ENCODE measurements at places on chromosomes 11 and 22. TPM values are rescaled to one million over a fixed set of nuclear protein-coding genes. Genes with fewer than 3 reads are reported as not detected.

Gene VPREB3
- total RNA-seq: 4.4 TPM

DNA sequence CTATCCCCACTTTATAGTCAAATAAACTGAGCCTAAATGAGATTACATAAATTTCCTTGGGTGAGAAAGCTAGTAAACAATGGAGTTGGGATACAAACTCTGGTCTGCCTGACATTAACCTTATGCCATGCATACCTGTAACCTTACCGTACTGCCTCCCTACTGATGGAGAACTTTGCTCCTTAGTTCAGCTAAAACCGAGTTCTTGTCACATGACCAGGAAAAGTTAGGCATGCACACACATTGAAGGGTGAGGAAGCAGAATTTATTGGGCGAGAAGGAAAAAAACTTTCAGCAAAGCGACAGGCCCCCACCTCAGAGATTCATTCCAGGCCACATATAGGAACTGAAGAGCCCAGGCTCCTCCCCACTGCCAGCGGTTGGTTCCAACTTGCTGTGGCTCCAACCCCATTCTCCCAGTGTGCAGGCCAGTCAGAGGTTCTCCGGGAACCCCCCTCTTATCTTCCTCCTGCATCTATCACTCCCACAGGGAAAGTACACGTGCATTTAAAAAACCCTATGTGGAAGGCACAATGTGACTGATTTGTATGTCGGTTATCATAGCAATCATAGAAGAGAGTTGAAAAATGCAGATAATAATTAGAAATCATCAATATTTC lies 3.2 kb upstream of the PIWIL4 start:
- H3K27me3 ChIP-seq: no peaks in the 10 kb centered on the region
- H3K4me3 ChIP-seq: no peak overlapping the region
- no peak for DNase-seq
- no peak overlapping the region for H3K27ac ChIP-seq
- H3K4me1 ChIP-seq: no peaks in the 10 kb centered on the region

- no peak for DNase-seq
- H3K27ac ChIP-seq: no peak overlapping the region
- peaks cover 10% of the 10 kb centered on the region for H3K27me3 ChIP-seq
Measured at GRCh38 chr11:70483077-70483861, 84.9 kb downstream of the CTTN start.

GRCh38 chr22:36395915-36396314 lies 8.1 kb upstream of the MYH9 start:
- H3K27me3 ChIP-seq: no peaks in the 10 kb centered on the region
- no peak for DNase-seq
- H3K27ac ChIP-seq: peak overlapping the region; percentile 34
- peaks cover 31% of the 10 kb centered on the region for H3K4me1 ChIP-seq

Measured in T-helper 17 cell (primary cell).